ENCODE measurements at places on chromosomes 5 and 9. TPM values are rescaled to one million over a fixed set of nuclear protein-coding genes. Genes with fewer than 3 reads are reported as not detected.

Gene DAB2
- polyA plus RNA-seq: 4.3 TPM

DNA sequence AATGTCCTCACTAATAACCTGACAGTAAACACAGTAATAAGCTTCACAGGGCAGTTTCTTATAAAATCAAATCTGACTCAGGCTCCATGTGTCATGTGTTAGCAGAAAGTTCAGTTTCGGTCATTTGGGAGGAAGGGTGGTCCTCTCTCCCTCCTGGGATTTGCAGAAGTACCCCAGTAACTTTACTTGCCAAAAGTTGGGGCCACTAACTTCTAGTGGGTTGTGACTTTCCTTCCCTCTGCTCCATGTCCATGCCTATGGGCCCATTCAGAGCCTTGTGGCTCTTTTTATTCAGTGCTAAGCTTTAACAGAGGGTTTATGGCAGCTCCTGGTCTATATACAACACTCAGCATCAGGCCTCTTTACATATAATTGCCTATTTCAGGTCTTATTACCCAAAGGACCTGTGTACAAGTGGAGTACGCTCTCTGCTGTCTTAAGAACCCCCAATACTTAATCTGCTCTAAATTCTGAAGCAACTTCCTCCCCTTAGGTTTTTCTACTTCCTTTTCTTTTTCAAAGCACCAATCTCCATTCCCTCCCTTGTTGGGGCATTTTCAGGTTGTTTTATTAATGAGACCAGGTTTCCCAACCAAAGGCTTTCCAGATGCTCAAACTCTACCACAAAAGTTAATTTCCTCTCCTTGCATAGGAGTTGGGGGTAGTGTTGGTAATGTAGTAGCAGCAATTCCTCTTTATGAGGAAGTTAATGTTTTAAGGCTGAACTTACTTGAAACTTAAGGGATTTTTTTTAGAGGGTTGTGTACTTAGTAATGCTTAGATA lies 107.7 kb downstream of the CCDC192 start:
- DNase-seq: no peak

GRCh38 chr5:89535411-89535810 lies 652.4 kb upstream of the MEF2C start:
- no peak for DNase-seq

GRCh38 chr5:56429110-56429561 lies 196.0 kb upstream of the ANKRD55 start:
- DNase-seq: peak; percentile 27

DNA sequence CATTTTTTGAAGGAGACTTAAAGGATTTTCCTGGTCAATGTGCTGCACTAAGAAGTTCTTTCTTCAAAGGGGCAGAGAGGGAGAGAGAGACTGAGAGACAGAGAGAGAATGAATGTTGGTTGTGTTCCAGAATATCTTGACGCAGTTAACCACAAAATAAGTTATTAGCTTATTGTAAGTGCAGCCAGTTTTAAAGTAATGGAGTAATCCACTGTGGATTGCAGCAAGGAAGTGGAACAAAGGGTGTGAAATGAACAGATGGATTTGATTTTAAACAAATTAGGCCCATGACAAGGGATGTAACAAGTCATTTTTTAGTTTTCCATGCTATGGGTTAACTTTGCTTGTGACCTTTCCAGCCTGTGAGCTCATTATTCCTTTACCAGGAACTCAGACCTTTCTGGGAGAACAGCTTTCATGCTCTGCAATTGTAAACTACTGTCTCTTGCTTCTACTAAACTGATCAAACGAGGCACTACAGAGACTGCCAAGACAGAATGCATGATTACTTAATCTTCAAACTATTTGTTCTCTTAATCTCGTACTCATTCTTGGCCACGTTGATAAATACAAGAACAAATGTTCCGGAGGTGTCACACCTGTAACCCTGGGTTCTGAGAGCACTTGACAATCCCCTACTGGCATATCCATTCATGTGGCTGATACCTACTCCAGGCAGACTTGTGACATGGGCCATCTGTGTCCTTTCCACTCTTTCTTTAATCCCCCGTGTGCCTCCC lies 131.1 kb downstream of the TLE1 start:
- no peak for DNase-seq

- DNase-seq: peak; percentile 75
These were observed 71.7 kb downstream of the PCSK5 start for GRCh38 chr9:75962013-75962661.

GRCh38 chr5:53983568-53984460 lies 326.6 kb downstream of the ARL15 start:
- no peak for DNase-seq

DNA sequence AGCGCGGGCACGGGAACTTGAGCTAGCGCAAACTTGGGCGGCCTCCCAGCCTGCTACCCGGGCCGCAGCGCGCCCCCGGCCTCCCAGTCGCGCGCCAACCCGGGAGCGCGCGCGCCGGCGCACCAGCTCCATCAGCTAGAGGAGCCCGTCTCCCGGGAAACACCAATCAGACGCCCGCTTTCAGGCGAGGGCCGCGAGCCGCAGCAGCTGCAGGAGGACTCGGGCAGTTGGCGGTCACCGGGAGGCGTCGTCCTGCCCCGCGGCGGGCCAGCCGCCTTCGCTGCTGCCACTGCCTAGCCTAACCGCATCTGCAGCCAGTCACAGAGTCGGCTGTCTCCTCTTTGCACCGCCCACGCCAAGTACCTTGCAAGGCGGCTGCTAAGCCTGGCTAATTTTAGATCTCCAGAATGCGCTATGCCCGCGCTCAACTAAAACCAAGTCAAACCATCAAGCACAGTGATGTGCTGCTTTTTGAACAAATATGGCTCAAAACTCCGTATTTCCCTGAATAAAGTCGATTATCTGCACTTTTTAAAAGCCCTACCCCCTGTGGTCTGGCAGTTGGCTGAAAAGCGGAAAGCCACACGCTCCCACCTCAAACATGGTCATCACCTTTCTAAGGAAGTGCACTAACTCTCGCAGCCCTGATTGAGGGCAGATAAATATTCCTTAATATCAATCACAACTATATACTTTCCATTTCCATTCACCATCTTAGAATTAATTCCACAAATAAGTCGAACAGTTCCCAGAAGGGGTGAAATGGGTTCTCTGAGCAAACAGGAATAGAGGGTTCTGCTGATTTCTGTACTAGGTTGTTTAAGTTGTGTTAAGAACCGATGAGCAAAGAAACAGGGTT lies 221.8 kb downstream of the MEF2C start:
- peak; percentile 62 for DNase-seq

Data from psoas muscle (tissue), 8 donors.